ENCODE measurements at places on chromosomes 2 and 18.

GRCh38 chr2:69169655-69170389, 156.8 kb downstream of the ANTXR1 start:
- no peak for DNase-seq

DNA sequence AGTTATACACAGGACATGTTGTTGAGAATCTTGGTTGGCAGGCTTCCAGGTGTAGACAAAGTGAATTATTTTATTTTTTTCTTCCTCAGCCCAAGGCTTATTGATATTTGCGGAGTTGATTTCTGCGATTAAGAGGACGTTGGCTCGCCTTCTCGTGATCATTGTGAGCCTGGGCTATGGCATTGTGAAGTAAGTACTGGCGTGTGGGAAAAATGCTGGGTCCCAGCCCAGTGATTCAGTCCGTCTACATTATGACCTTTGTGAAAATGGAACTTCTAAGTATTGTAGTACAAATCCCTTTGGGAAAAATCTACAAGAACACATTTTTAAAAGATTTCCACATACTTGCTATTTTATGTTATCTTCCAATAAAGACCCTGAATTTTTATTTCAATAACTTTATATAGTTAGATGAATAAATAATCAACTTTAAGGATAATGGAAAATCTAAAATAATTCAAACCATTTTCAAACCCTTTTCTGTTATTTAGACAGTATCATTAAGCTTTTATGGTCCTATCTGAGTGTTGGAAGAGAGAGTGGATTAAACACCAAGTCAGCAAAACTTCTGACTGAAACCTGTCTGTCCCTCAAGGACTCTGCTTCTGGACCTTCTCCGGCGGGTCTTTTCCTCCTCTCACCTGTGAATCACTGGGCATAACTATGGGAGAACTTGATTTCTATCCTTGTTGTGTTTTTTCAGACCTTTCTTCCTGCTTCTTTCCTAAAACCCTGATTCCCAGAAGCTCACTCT, 31.0 kb downstream of the TMEM87B start:
- DNase-seq, result no peak

DNA sequence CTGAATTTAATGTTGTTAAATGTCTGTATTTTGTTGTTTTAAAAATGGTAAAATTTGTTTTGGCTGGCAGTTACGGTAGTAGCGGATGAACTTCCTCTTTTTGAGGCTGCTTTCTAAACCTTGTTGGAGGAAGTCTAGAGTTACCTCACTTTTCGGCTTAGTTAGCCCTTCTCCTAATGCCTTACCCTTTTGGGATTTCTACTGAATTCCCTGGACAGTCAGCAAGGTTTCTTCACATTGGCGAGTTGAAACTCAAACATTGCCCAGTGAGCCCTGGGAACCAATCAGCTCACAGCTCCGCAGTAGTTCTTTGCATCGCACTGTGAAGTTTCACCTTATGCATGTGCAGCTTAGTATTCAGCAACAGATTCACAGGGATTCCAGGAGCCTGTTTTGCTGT, 55.2 kb downstream of the TMEM247 start:
- DNase-seq, result no peak

GRCh38 chr2:58651930-58652329, 410.8 kb upstream of the FANCL start:
- no peak for DNase-seq

All from stimulated activated CD4-positive, alpha-beta T cell treated with anti-CD3 and anti-CD28 coated beads, Interleukin-1b, Interleukin-23, amount 100 ng/mL, for 1 hour (primary cell).